Right lung (tissue), 10 donors: ENCODE measurements at places on chromosomes 4 and X. TPM values are rescaled to one million over a fixed set of nuclear protein-coding genes. Genes with fewer than 3 reads are reported as not detected.

DNA sequence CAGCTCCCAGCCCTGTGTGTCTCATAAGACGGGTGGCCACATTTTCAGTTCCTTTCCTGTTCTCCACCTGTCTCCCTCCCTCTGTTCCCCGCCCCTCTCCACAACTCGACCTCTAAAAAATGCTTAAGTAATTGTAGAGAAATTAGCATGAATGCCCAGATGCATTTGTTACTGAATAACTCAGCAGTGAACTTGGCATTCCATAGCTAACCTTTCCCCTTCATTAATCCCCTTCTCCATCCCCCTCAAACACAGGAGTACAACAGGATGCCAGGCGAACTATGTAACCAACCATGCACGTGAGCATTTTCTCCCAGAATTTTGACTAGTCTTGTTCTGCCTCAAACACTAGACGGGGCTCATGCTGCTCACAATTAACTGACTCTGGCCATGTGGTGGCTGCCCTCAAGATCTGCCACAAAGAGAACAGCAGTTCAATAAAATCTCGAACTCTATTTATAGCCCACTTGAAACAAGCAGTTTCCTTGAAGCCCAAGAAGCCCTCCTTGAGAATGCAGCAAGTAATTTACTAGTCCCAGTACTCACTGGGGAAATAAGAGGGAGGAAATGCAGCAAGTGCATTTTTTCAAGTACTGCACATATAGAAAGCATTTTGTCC lies 351.2 kb downstream of the ARHGAP24 start:
- peak; percentile 36 for DNase-seq

GRCh38 chrX:103688946-103689345 lies 2.4 kb upstream of the MORF4L2 start:
- DNase-seq: no peak

- DNase-seq: no peak
Observed at GRCh38 chr4:163758032-163758431, 263.5 kb downstream of the TMA16 start.

DNA sequence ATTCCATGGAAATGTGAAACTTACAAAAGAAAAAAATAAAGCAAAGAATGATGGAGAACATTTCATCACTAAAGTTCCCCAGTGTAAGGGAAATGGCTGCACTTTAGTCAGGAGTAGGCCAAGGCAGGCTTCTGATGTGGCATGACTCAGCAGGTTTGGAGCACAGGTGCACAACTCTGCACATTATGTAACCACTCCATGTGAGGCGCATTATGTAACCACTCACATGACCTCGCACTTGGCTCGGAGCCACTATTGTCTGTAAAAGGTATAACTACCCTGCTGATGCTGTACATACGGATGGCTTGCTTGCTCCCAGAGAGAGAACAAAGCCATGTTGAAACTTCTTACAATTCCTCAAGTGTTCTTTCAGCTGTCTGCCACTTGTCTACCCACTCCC lies 727.6 kb downstream of the TRAM1L1 start:
- no peak for DNase-seq

GRCh38 chrX:42678133-42678532 lies 99.8 kb downstream of the PPP1R2C start:
- DNase-seq: no peak

- no peak for DNase-seq
Observed at GRCh38 chr4:126057371-126057770, 742.6 kb downstream of the FAT4 start.

DNA sequence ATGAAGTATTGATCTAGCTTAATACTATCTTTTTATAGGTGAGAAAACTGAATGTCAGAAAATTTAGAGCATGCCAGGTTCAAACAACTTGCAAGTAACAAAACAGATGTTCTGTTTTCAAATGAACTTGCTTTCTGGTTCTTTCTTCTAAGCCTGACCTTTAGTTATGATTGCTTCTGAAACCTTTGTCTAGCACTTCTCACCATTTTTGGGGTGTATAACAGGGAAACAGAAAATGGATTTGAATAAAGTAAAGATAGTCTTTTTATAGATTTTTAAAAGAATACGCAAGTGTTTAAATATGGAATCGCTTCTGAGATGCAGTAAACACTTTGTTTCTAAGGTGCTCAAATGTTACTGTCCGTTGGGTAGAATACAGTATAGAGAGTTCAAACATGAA lies 687.2 kb upstream of the CPEB2 start:
- no peak for DNase-seq

GRCh38 chr4:112916868-112917267 lies 132.6 kb upstream of the ANK2 start:
- DNase-seq: no peak

- DNase-seq: no peak
Observed at GRCh38 chr4:22414833-22415232, 101.0 kb downstream of the ADGRA3 start.

GRCh38 chr4:109803924-109804571 lies 2.2 kb upstream of the CFI start:
- no peak for DNase-seq

- DNase-seq: peak; percentile 19
Observed at GRCh38 chr4:4981427-4981826, 37.8 kb downstream of the CYTL1 start.

DNA sequence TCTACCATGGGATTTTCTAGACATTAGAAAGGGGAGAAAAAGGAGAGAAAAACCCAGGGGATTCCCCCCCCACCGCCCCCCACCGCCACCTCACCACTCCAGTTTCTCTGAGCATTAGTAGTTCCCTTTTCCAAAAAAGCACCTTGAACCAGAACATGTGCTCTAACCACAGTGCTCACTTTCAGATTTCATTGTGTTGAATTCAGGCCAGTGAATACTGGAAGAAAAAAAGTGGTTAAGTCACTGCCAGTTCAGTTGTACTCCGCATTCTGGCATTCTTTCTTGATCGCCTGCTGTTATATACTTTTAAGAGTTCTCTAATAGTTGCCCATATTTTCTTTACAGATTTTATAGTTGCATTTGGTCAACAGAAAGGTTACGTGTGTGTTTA lies 40.9 kb downstream of the JADE3 start:
- DNase-seq: no peak

GRCh38 chr4:143347484-143348111 lies 10.9 kb downstream of the GAB1 start:
- no peak for DNase-seq

DNA sequence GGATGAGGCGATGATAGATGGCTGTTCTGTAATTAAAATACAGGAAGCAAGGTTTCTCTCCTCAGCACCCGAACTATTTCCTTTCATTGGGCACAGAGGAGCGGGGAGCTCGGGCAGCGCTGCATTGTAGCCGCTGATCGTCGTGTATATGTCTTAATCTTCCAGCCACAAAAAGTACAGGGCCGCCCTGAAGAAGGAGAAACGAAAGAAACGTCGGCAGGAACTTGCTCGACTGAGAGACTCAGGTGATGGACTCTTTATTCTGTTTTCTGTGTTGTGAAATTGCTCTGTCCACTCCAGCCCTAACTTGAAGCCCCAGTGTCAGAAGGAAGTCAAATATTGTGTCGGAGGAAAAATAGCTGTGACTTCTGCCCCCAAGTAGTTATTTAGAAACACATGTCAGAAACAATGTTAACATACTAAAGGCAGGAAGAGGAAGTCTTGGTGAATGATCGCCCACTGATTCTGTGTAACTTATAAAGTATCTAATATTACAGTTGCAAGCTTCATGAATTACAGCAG lies 546 bp downstream of the ZRSR2 start:
- no peak for DNase-seq

DNA sequence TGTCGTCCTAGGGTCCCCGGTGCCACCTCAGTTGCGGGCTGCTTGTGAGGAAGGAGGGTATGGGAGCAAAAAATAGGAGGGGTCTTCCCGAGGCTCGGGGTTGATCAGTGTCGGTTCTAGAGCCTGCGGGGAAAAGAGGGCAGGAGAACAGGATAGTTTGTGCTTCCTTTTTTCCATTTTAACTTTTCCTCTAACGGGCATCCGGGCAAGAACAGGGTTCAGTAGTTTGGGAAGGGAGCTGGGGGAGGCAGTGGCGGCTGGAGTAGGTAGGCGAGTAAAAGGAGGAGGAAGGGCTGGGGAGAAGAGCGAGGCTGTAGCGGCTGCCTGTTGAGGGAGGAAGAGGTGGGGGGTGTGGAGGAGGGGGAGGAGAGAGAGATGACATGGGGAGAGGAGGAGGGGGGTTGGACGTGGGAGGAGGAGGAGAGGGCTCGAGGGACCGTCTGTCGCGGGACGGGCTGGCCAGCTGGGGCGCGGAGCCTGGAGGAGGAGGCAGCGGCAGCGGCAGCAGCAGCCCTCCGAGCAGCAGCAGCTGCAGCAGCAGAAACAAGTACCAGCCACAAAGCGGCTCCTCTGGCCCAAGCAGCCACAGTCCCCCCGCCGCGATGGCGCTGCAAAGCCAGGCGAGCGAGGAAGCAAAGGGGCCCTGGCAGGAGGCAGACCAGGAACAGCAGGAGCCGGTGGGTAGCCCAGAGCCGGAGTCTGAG lies at the start of gene SLC16A2:
Gene SLC16A2 (plus strand): TSS at position 458 of the 704 bp plus-strand sequence. CDS start 145 bp downstream, at position 603.
- DNase-seq: peak; percentile 81

DNA sequence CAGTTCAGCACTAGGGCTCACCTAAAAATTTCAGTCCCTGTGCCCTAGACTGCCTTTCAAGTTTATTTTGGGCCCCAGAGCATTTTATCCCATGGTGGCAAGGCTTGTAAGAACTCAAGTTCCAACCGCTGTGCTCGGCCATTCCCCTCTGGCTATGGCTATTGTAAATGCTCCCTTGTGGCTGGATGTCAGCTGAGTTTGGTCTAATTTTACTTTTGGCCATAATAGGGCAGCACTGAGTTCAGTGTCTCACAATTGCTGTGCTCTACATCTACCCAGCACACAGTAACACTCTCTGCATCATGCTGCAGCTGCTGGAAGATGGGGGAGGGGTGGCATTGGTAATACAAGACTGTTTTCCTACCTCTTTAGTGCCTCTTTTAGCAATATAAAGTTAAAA lies 210.8 kb upstream of the IRS4 start:
- DNase-seq: no peak

GRCh38 chrX:41667631-41668030 lies 21.1 kb upstream of the GPR34 start:
- DNase-seq: no peak

DNA sequence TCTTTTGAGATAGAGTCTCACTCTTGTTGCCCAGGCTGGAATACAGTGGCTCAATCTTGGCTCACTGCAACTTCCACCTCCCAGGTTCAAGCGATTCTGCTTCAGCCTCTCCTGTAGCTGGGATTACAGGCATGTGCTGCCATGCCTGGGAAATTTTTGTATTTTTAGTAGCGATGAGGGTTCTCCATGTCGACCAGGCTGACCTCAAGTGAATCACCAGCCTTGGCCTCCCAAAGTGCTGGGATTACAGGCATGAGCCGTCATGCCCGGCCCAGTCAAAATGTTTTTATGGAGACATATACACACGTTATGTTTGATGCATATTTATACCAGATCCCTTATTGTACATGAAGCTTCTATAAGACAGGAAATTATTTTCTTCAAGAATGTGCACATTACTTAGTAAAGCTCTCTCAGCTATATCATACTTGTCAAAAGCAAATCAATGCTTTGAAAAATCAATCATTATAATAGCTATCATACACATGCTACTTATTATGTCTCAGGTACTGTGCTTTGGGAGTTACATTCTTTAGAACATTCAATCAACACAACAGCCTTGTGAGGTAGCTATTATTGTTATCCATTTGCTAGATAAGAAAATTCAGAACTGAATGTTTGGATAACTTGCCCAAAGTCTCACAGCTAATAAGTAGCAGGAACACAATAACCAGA lies 269.2 kb downstream of the FSTL5 start:
- no peak for DNase-seq

DNA sequence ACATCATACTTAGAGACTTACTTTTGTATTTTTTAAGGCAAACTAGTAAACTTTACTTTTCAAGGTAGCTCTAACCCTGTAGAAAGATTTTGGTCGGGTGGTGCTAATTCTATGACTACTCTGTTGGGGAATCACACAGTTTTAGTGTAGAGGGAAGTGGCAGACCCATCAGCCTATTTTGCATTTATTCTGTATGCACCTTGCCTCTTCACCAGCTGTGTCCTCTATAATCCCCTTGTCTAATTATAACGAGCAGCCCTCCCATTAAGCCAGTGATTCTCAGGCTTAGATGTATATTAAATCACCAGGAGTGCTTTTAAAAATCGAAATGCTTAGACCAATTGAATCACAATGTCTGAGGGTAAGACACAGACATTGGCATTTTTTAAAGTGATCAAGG lies 78.1 kb downstream of the GALNT7 start:
- DNase-seq: no peak

- no peak for DNase-seq
Observed at GRCh38 chr4:144564358-144564757, 81.6 kb upstream of the HHIP start.

- DNase-seq: no peak
Observed at GRCh38 chrX:139770366-139770765, 62.4 kb upstream of the MCF2 start.

EBP gene
- polyA plus RNA-seq: 39.6 TPM

PABPC1L2A gene
- not detected for polyA plus RNA-seq

PPBP gene
- 21.0 TPM for polyA plus RNA-seq

KLHL4 gene
- polyA plus RNA-seq: 6.7 TPM

EPHA5 gene
- 0.10 TPM for polyA plus RNA-seq

SOWAHD gene
- polyA plus RNA-seq: 0.40 TPM

PLS3 gene
- 212 TPM for polyA plus RNA-seq

IL9R gene
- 0.19 TPM for polyA plus RNA-seq

EFHC2 gene
- polyA plus RNA-seq: 5.9 TPM

GPR143 gene
- polyA plus RNA-seq: 6.0 TPM

S100G gene
- not detected for polyA plus RNA-seq
